Uterine smooth muscle cell (primary cell): ENCODE measurements at places on chromosomes 2 and 18. TPM values are rescaled to one million over a fixed set of nuclear protein-coding genes. Genes with fewer than 3 reads are reported as not detected.

Gene SCN1A
- 0.11 and 0.75 TPM in 2 replicates for total RNA-seq

Gene ABCG8
- not detected in 2 replicates for total RNA-seq

Gene CPS1
- 12.2 and 21.2 TPM in 2 replicates for total RNA-seq

Gene LYG2
- not detected in 2 replicates for total RNA-seq

Gene UGT1A5
- not detected in 2 replicates for total RNA-seq

Gene TRIM43
- not detected in 2 replicates for total RNA-seq
